T-cell (primary cell): ENCODE measurements at places on chromosomes 4 and X.

DNA sequence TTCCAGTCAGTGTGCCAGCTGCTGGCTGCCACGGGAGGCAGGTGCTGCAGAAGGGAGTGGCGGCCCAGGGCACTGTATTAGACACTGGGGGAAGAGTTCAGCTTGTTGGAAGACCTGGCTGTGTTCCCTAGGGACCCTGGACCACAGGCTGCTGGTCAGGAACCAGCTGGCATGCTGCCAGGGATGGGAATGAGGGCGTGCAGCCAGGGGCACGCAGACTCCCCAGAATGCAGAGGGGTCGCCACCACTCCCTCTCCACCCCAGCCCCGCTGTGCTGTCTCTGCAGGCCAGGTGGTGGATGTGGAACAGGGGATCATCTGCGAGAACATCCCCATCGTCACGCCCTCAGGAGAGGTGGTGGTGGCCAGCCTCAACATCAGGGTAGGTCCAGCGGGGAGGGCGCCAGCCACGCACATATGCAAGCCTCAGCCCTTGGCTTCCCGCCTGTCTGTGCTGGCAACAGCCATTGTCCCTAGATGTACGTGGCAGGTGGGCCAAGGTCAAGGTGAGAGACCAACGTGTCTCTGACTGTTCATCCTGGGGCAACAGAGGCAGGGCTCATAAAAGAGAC lies 12.3 kb downstream of the ABCD1 start:
- DNase-seq = no peak

GRCh38 chr4:150699599-150699998 lies 117.6 kb downstream of the MAB21L2 start:
- DNase-seq = no peak

GRCh38 chrX:10611441-10612090 lies 8.8 kb downstream of the MID1 start:
- DNase-seq = no peak

- DNase-seq = no peak
Observed at GRCh38 chr4:121860121-121860520, 10.2 kb downstream of the BBS7 start.

DNA sequence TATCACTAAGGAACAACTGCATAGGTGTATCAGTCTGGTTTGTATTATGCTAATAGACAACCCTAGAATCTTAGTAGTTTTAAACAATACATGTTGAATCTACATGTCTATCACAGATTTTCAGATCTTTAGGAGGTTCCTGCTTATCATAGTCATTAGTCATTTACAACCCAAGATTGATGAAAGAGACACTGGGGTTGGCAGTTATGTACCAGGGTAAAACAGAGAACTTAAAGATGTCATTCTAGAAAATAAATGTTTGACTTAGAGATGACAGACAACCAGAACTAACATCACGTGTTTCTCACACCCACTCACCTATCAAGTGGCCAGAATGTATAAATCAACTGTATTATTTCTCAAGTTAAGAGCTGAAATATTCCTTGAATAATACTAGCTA lies 181.9 kb downstream of the PABPC4L start:
- DNase-seq = no peak

GRCh38 chrX:153862369-153863250 lies 23.4 kb downstream of the L1CAM start:
- DNase-seq = no peak
